T-helper 17 cell (primary cell): ENCODE measurements at places on chromosomes 1 and 21. TPM values are rescaled to one million over a fixed set of nuclear protein-coding genes. Genes with fewer than 3 reads are reported as not detected.

Gene ARL8A
- total RNA-seq, result 76.4 TPM

Gene EDN2
- total RNA-seq, result not detected

Gene CELA2B
- not detected for total RNA-seq

Gene CADM3
- total RNA-seq, result not detected

Gene EPS15
- 88.2 TPM for total RNA-seq

Gene ITLN2
- total RNA-seq, result not detected

Gene C1orf226
- not detected for total RNA-seq

Gene MPZ
- total RNA-seq, result 2.9 TPM

Gene OR10J1
- total RNA-seq, result not detected

Gene CD101
- 5.7 TPM for total RNA-seq

GRCh38 chr1:48430832-48431231 lies 41.2 kb downstream of the SPATA6 start:
- no peak for DNase-seq

GRCh38 chr1:20430355-20431175 lies 55.4 kb downstream of the CAMK2N1 start:
- no peak for DNase-seq

- no peak for DNase-seq
Measured at GRCh38 chr1:206495011-206495461, 12.3 kb upstream of the RASSF5 start.

DNA sequence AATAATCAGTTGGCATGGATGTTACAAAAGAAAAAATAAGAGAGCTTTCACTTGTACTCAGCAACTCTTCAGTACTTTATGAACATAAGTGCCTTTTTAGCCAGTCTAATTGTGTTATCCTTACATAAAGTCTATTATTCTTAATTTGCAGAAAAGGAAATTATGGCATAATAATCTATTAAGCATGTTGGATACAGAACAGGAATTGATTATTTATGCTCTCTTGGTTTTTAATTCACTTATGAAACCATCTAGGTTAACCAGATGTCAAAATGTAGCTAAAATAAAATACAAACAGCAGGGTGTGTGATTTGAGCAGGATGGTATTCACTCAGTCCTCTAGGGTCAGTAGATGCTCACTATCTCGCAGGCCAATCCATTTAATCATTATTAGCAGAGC lies 79.7 kb downstream of the PLPPR5 start:
- no peak for DNase-seq

- no peak for DNase-seq
Measured at GRCh38 chr1:117237726-117238381, 27.1 kb upstream of the VTCN1 start.

DNA sequence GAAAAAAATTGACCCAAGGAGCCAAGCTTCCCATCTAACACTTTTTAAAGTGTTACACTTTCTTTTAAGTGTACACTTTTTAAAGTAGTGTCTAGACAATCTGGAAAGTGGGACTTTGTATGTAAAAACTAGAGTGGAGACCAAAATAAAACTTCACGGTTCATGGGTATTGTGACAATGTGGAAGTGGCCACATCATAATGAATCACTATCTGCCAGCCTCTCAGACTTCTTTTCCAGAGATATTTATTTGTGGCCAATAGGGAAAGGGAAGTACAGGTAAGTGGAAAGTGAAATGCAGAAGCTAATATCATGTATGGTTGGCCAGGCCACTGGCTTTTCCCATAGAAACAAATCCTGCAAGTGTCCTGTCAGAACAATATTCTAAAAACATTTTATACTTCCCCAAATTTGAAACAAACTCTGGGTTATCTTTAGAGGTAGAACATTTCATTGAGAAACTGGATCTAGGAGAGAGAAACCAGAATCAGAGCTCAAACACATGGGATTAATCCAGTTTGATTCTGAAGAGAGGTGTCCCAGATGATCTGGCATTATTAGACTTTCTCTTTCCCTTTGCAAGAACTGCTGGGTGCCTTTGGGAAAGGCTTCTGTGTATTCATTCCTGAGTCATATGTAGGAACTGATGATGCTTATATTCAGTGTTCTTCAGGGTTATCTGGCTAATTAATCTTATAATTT lies 2.0 kb downstream of the TNFSF18 start:
- DNase-seq, result no peak

GRCh38 chr1:180956028-180956640 lies 43.4 kb downstream of the KIAA1614 start:
- no peak for DNase-seq

- DNase-seq, result no peak
Measured at GRCh38 chr1:15156807-15157380, 3.3 kb downstream of the TMEM51 start.

DNA sequence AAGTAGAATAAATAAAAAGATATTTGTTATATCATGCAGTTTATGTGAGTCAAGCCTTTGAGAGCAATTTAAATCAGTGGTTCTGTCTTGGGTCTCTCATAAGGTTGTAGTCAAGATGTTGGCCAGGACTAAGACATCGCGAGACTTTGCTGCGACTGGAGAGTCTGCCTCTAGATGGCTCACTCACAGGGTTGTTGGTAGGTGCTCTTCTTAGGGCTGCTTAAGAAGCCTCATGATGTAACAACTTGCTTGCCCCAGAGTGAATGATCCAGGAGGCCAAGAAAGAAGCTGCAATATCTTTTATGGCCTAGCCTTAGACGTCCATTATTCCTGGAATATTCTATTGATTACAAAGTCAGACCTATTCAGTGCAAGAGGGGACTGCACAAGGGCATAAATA lies 73.1 kb upstream of the CACHD1 start:
- no peak for DNase-seq

DNA sequence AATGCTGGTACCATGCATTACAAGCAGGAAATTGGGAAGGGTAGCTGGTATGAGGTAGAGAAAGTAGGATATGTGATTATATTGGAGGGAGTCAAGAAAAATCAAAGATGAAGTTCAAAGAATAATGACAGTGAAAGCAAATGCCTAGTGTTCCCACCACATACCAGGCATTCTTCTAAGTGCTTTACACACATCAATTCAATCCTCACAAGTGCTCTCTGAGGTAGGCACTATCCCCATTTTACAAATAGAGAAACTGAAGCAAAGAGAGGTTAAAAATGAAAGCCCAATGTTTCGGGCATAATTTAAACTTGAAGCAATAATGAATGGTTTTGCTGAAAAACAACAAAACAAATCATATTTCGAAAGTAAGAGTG lies 40.1 kb upstream of the MCOLN3 start:
- DNase-seq, result no peak

- DNase-seq, result no peak
Measured at GRCh38 chr21:28311411-28312190, 681.1 kb downstream of the LTN1 start.

GRCh38 chr1:226864311-226864710 lies 6.1 kb upstream of the PSEN2 start:
- DNase-seq, result no peak

DNA sequence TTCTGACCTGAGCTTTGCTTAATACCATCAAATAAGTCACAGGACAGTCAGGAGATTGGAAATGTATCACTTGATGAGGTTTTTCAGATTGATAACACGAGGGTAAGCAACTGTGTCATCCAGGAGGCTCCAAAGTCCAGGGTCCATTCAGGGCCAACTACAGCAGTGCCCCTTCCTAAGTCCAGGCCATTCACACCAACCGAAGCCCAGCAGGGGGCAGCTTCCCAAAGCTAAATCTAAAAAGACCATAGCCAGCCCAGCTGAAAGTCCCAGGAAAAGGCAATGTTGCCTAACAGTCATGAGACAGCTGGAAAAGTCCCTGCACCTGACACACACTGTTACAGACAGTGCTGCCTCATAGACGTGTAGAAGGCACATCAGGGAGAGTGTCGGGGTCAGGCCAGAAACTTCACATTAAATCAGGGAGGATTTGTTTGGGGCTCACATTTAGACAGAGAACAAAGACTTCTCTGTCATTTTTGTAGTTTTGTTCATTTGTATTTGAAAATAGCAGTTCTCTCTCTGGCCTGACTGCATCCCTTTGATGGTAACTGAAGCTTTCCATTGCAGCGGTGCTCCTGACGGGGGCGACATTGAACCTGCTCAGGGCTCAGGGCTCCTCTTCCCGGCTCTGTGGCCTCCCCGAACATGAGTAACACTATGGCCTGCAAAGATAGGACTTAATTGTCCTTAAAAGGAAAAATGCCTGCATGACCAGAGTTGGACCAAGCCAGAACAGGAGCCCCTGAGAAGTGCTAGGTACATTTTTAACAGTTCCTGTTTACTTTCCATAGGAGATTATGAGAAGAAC lies 200.4 kb downstream of the NRIP1 start:
- no peak for DNase-seq

GRCh38 chr1:119372503-119373086 lies 4.0 kb downstream of the HAO2 start:
- no peak for DNase-seq

GRCh38 chr1:221271701-221272100 lies 392.5 kb downstream of the HLX start:
- no peak for DNase-seq

GRCh38 chr1:225462714-225463574 lies 35.1 kb upstream of the LBR start:
- DNase-seq, result no peak

DNA sequence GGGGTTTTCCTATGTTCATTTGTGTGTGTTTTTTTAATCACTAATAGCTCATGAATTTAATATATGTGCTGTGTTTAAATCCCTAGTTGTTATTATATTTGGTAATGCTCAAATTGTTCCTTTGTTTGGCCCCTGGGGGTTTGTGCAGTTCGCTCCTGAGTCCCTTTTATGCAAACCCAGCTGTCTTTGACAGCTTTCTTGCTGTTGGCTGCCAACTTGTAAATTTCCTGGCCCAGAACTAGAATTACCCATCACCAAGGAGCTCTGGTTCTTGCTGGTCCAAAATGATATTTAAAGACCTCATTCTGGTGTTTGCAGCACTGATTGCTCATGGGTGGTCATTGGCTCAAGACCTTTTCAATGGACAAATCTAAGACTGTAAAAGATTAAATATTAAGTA lies 39.6 kb upstream of the PGBD5 start:
- DNase-seq, result no peak

DNA sequence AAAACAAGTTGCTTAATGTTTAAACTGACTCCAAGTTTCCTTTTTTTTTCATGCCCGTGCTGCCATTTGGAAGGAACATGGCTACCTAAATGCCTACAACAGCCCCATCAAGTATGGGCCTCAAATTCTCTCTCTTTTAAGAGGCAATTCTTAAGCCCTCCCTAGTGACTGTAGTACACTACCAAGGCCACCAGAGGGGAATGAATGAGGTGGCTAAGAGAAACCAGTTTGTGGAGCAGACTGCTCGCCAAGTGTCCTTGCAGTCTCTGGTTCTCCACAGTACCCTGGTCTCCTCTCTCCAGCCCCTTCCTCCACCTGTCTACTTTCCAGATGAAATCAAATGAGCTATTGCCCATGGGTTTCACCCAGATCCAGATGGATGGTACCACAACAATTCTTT lies 1809.6 kb downstream of the BRINP3 start:
- no peak for DNase-seq

- DNase-seq, result no peak
Measured at GRCh38 chr1:150320667-150320978, 710 bp upstream of the PRPF3 start.

DNA sequence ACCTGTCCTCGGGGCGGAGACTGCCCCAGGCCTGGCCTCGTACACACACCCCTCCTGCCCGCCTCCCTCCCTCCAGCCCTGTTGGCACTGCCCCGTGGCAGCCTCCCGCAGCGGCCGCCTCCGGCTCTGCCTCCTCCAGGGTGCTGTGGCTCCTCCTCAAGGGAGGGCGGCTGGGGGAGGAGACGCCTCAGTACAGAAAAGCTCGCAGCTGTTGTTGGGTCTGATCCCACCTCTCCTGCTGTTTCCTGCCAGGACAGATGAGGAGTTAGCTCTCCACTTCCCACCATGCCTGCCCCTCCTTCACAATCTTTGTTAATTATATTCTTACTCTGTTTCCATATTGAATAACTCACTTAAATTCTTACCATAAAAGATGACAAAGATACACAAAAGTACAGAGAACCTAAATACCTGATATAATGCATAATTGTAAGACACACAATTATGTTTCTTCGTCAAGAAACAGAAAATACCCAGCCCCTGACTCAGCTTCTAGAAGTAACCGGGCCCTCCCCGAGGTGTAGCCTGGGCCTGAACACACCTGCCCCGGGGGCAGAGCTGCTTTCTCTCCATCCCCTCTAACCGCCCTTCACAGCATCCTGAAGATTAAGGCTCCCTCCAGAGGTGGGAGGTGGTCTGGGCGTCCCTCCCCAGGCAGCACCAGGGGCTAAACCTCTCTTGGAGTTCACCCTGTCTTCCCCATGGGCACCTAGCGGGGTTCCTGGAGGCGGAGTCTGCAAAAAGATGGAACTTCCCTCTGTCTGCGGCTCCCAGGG lies 30.6 kb upstream of the COL6A1 start:
- DNase-seq, result no peak

DNA sequence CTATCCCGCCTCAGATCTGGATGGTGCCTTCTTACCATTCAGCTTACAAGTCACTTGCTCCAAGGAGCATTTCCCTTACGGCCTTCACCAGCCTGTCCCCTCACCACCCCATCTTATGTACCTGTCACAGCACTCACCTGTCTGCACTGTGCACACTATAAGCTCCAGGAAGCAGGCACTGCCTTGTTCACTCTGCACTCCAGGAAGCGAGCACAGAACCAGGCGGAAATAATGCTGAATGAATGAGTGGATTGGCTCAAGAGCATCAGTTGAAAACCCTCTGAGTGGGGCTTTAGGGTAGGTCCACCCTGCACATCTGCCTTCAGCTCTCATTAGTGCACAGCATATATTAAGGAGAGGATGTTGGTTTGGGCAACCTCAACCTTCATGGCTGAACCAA lies 8.9 kb upstream of the RYR2 start:
- DNase-seq, result no peak

DNA sequence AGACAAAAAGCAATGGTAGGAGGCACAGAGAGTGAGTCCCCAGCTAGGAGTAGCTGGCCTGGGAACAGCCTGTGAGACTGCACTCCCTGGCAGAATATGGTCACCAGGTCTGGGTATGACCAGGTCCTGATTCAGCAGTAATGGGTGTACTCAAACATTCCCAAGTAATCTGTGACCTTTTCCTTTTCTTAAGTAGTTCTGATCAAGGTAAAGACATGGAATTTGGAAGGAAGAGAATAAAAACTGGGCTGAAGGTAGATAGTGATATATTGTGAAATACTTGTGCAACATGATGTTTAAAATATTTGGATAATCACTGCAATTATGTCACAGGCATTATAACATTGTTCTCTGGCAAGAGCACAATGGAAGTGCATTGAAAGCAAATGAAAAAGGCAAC lies 147.2 kb upstream of the DPYD start:
- DNase-seq, result no peak

- no peak for DNase-seq
Measured at GRCh38 chr1:29811727-29812407, 575.5 kb downstream of the PTPRU start.

- DNase-seq, result no peak
Measured at GRCh38 chr1:220701974-220702373, 11.8 kb downstream of the C1orf115 start.
